ENCODE measurements at places on chromosomes 12 and 14. TPM values are rescaled to one million over a fixed set of nuclear protein-coding genes. Genes with fewer than 3 reads are reported as not detected.

Gene FLRT2
- polyA plus RNA-seq, result 4.3 TPM

Gene MYF5
- polyA plus RNA-seq, result not detected

Gene GABARAPL1
- polyA plus RNA-seq, result 35.7 TPM

Gene WASHC4
- polyA plus RNA-seq, result 75.7 TPM
